Mesothelial cell of epicardium (in vitro differentiated cells): ENCODE measurements at places on chromosomes 4 and X.

- peak; percentile 48 for DNase-seq
Measured at GRCh38 chr4:8871417-8872401, at the start of gene HMX1. Gene HMX1, minus strand, starts transcription at chr4:8871839. Its CDS starts 225 bp downstream, at chr4:8871614.

DNA sequence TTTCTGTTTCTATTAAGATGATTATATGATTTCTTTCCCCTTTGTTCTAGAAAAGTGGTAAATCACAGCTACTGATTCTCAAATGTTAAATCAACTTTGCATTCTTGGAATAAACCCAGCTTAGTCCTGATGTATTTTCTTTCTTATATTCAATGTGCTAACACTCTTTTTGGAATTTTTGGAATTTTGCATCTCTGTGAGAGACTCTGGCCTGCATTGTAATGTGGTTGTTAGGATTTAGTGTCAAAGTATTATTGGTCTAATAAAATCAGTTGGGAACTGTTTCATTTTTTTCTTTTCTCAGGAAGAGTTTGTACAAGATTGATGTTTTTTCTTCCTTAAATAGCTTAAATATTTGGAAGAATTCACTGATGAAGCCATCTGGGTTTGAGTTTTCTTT is 109.6 kb downstream of the KIT start:
- DNase-seq, result no peak

DNA sequence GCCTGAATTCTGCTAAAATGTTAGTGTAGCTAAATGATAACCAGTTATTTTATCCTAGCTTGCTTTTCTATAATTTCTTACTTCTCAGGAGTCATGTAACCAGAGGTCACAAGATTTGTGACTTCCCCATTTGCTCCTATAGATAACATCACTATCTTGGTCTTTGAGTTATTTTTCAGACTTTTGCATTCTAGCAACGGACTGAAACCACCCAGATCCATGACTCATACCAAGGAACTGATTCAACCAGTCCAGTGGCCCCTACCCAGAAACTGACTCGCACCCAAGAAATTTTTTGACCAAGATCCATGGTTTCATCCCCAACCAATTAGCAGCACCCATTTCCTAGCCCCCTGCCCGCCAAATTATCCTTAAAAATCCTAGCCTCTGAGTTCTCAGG is 50.0 kb downstream of the IQCM start:
- DNase-seq, result no peak

DNA sequence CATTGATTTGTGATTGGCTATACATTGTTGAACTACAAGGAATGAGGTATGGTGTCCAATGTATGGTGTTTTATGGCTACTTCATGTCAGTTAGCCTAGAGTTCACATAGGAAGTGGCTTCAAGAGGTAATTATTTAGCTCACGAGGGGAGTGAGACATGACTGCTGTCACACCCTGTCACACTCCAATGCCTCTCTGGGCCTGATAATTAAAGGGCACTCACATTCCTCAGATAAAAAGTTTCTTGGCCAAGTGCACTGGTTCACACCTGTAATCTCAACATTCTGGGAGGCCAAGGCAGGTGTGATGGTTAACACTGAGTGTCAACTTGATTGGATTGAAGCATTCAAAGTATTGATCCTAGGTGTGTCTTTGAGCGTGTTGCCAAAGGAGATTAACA is 65.0 kb upstream of the DDX60 start:
- DNase-seq, result no peak
